ENCODE measurements at places on chromosomes 5 and 9. TPM values are rescaled to one million over a fixed set of nuclear protein-coding genes. Genes with fewer than 3 reads are reported as not detected.

The SH3GL2 gene
- 0.08 TPM for polyA plus RNA-seq

The SLC1A3 gene
- polyA plus RNA-seq: 17.4 TPM

The ALDOB gene
- 0.30 TPM for polyA plus RNA-seq

DNA sequence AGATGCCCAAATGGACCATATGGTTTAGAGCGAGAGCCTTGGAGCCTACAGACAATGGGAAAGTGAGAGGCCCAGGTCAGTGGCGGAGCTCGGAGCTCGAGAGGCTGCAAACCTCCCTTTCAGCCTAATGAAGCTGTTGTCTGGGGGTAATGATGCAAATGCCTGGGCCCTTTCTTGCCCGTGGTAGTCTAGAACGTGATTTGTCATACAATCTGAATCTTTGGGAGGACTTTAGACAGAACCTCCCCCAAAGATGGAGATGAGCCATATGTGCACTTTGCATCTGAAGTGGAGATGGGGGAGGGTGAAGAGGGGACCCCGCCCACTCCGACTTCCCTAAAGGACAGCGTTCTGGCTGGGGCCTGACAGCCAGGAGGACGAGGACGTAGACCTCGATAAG lies 10.3 kb upstream of the NEUROG1 start:
- no peak for DNase-seq

DNA sequence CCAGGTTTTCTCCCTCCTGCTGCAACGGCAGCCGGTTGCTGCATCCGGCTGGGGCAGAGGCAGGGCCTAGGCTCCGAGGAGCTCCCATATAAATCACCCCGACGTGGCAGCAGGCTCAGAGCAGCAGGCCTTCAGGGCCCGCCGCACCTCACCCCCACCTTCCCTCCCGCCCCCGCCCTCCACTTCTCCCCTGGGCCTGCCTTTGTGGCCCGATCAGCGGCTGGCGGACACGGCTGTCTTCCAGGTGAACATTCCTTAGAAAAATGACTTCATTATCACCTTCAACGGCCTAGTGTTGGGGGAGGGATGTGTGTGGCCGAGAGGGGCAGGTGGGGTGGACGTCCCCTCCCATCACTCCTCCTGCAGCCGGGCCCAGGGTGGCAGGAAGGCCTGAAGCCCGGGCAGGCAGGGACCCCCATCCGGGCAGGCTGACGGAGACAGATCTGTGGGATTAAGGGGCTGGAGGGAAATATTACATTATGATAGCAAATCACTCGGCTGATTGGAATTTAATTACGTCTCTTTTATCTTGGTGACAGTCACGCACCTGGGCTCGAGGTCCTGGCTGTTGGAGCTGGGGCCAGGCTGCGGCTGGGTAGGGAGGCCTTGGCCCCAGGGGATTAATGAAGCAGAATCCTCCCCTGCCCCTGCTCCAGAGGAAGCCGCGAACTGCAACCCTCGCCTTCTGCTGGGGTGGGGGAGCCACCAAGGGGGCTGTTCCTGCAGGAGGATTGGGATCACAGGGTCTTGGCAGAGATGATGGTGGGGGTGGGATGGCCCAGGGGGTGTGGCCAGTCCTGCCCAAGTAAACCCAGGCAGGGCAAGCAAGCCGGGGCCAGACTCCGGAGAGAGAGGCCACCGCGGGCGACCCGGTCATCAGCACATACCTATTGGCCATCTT lies 38.4 kb upstream of the RXRA start:
- peak; percentile 6 for DNase-seq

- DNase-seq: no peak
Measured at GRCh38 chr5:58927181-58927580, 344.3 kb downstream of the RAB3C start.

GRCh38 chr9:86541014-86541570 lies 186.9 kb upstream of the TUT7 start:
- DNase-seq: no peak

GRCh38 chr5:53476531-53477480 lies 3.6 kb upstream of the FST start:
- no peak for DNase-seq

GRCh38 chr9:36245906-36246305 lies 12.3 kb downstream of the GNE start:
- DNase-seq: no peak

DNA sequence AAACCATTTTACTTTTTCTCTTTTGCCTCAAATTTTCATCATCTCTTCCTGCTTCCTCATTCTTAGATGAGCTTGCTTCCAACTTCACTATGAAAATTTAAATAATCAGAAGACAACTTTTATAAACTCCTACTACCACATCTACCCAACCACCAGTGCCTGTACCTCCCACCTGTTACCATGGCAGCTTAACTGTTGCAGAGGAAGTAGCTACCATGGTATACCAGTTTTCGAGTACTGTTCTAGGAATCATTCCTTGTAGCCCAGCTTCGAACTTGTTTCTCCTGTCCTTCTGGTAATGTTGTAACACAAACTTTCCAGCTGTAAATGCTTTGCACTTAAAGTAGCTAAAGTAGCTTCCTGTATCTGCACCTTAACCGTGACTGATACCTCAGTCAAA lies 266.8 kb upstream of the NREP start:
- no peak for DNase-seq

GRCh38 chr9:121815546-121816448 lies 164.4 kb downstream of the DAB2IP start:
- DNase-seq: no peak

- DNase-seq: no peak
Measured at GRCh38 chr9:134298000-134298399, 28.3 kb upstream of the RXRA start.

Measured in psoas muscle (tissue), 8 donors.